ENCODE measurements at places on chromosomes 16 and 17.

GRCh38 chr17:76997981-76998531 is 129.9 kb downstream of the MGAT5B start:
- DNase-seq = peak; percentile 33

GRCh38 chr17:79913451-79913850 is 74.2 kb upstream of the CBX4 start:
- DNase-seq = no peak

DNA sequence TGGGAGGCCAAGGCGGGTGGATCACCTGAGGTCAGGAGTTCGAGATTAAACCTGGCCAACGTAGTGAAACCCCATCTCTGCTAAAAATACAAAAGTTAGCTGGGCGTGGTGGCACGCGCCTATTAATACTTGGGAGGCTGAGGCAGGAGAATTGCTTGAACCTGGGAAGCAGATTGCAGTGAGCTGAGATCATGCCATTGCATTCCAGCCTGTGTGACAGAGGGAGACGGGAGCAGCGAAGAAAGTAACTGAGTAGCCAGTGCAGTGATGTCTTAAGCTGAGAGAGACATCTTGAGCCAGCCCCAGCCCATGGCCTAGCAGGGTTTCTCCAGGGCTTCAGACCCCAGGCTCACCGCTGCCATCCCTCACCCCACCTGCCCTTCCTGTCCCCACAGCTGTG is 9.8 kb upstream of the SMIM5 start:
- peak; percentile 38 for DNase-seq

DNA sequence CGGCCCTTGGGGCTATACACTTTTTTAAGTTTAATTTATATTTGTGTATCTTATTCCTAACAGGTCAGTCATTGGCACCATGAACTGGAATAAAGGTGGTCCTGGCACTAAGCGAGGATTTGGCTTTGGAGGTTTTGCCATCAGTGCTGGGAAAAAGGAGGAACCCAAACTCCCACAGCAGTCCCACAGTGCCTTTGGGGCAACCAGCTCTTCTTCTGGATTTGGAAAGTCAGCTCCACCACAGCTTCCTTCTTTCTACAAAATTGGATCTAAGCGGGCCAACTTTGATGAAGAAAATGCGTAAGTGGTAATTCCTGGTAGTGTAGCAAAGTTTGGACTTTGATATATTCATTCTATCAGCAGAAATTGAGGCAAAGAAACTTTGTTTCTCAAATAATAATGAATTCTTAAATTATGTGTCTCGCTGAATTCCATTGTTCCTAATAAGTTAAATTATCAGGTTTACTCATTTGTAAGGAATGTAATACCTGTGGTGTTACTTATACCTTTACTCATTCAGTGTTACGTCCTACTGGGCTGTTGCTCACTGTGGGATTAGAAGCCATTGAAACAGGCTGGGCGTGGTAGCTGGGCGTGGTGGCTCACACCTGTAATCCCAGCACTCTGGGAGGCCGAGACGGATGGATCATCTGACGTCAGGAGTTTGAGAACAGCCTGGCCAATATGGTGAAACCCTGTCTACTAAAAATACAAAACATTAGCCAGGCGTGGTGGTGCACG is 13.2 kb downstream of the DDX42 start:
- no peak for DNase-seq

GRCh38 chr17:50547736-50548083 is 736 bp downstream of the SPATA20 start:
- DNase-seq = no peak

DNA sequence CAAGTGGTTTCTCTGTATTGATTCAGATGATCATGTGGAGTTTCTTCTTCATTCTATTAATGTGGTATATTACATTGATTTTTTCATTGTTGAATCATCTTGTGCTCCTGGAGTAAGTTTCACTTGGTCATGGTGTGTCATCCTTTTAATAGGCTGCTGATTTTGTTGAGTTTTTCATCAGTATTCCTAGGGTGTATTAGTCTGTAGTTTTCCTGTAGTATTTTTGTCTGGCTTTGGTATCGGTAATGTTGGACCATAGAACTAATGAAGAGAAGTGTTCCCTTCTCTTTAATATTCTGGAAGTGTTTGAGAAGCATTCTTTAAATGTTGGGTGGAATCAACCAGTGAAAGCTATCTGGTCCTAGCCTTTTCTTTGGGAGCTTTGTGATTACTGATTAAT is 99.0 kb downstream of the OMG start:
- peak; percentile 20 for DNase-seq

- DNase-seq = peak; percentile 86
Observed at GRCh38 chr16:31876951-31877828, 3.6 kb downstream of the ZNF267 start.

DNA sequence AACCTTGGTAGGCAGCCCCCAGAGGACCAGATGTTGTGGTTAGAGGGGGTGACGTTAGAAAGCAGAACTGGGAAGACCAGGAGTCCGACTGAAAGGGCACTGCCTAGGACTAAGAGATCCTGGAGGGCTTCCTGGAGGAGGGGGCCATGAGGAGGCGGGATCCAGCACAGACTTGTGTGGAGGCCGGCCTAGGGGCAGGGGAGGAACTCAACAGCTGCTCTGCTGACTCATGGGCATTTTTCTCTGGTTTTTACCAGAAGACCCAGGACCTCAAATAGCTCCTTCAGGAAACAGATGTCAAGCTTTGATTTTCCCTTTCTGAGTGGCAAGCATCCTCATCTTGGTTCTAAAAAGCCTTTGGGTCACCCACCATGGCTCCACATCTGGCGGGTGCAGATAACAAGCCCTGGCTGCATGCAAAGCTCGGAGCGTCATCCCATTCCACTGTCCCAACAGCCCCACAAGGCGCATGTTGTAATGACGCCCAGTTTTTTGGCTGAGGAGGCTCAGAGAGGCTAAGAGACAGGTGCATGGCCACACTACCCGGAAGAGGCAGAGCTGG is 29.0 kb downstream of the IL21R start:
- DNase-seq = no peak

- no peak for DNase-seq
Observed at GRCh38 chr17:29420128-29420527, 30.0 kb downstream of the TAOK1 start.

- DNase-seq = no peak
Observed at GRCh38 chr16:8880839-8881510, 1.2 kb upstream of the LITAFD start.

DNA sequence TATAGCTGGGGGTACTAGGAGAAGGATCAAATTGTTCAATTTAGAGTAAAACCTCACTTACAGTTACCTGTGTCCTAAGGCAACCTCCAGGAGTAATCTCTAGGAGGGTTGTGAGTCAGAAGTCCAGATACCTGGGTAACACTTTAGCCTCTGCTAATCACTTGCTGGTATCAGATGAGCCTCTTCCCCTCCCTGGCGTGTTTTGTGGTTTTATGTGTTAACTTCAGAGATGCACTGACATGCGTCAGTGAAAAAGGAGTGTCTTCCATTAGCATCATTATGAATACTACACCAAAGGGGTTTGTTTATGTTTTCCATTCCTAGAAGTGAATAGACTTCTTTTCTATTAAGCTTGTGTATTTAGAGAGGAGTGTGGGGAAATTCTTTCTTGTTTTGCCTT is 208.2 kb downstream of the FTO start:
- DNase-seq = no peak

GRCh38 chr16:88769617-88770460 is 15.2 kb downstream of the PIEZO1 start:
- DNase-seq = no peak

- no peak for DNase-seq
Observed at GRCh38 chr17:62085511-62086408, 20.7 kb upstream of the MED13 start.

DNA sequence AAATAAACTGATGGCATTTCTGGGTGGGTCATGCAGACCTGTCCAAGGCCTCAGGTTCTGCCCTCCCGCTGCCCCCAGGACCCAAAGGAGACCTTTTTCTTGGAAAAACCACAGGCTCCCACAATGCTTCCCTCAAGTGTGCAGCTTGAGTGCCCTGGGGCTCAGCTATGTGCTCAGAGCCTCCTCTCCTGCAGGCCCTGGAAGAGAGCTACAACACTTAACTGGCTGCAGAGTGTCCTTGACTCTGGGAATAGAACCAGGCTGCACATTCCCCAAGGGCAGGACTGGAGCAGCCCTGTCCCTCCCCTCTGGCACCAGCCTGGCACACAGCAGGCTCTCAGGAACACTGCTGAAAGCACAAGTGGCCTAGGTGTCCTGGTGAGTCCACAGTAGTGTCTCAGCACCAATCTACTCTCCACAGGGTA is 4.8 kb upstream of the SREBF1 start:
- DNase-seq = no peak

GRCh38 chr16:48123104-48123788 is 32.5 kb downstream of the ABCC12 start:
- peak; percentile 100 for DNase-seq

GRCh38 chr16:82396509-82396908 is 226.5 kb upstream of the MPHOSPH6 start:
- DNase-seq = no peak

DNA sequence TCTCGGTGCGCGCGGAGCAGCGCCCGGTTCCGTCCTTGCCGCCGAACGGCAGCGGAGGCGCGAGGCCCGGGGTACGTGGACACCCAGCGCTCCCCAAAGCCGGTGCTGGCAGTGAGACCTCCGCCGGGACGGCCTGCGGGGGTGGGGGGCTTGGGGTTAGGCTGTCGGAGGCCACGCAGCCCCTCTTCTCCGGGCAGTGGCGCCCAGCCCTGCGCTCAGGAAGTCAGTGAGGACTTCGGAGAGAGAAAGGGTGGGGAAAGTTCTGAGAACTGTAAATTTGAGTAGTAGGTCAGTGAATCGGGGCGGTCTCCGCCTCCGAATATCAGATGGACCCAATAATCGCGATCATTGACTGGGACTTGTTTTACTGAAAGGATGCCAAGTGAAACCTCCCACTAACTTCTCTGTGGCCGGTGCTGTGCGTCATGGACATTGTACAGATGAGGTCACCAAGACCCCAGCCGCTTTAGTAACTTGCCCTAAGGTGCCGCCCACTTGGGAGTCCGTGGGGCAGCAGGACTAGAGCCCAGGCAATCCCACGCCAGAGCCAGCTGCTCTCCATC is 468 bp downstream of the IL4R start:
- DNase-seq = peak; percentile 89

DNA sequence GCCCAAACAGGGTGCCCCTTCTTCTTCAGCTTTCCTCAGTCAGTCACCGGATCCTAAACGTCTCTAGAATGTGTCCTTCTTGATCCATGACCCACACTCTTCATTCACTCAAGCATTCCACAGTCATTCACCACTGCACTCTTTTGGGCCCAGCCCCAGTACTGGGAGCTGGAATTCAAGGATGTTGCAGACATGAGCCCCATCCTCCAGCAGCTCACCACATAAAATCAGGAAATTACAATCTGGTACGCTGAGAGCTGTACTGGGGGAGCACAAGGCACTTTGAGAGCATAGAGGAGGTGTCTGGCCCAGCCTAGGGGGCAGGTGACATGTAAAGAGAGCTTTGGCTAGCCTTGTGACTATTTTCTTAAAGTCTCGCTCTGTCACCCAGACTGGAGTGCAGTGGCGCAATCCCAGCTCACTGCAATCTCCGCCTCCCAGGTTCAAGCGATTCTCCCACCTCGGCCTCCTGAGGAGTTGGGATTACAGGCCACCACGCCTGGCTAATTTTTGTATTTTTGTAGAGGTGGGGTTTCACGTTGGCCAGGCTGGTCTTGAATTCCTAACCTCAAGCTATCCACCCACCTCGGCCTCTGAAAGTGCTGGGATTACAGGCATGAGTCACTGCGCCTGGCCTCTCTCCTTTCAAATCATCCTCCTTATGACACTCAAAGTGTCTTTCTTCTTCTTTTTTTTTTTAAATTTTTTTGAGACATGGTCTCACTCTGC is 18.7 kb downstream of the CES4A start:
- DNase-seq = no peak

- peak; percentile 19 for DNase-seq
Observed at GRCh38 chr16:23557779-23558702, 514 bp downstream of the UBFD1 start.

GRCh38 chr17:6488008-6488539 is 43.8 kb downstream of the PIMREG start:
- no peak for DNase-seq

DNA sequence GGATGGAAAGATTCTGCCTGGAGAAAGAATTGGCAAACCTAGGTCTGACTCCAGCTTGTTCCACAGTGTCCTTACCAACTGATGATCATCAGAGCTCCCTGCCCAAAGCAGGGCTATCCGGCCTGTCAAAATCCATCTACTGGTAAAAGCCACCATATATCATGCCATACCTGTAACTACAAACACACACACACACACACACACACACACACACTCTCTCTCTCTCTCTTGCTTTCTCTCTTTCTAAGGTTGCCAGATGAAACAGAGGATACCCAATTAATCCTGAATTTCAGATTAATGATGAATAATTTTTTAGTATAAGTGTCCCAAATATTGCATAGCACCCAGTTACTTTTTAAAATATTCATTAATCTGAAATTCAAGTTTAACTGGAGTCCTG is 1.5 kb upstream of the MMP28 start:
- DNase-seq = no peak

DNA sequence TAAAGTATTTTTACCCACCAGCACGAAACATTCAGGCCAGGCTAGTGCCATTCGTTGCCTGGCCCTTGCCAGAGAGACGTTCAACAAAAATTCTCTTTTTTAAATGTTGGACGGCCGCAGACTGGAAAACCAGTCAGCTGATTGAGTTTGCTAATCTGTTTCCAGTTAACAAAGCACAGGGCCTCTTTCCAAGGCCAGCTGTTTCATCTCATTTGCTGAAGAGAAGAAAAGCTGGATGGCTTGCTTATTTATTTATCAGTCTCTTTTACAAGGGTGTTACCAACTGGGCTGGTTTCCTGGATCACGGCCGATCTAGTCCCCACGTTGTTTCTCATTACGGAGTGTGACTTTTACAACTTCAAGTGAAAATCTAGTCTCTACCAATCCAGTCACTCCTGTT is 418.7 kb upstream of the DYNLRB2 start:
- peak; percentile 25 for DNase-seq

DNA sequence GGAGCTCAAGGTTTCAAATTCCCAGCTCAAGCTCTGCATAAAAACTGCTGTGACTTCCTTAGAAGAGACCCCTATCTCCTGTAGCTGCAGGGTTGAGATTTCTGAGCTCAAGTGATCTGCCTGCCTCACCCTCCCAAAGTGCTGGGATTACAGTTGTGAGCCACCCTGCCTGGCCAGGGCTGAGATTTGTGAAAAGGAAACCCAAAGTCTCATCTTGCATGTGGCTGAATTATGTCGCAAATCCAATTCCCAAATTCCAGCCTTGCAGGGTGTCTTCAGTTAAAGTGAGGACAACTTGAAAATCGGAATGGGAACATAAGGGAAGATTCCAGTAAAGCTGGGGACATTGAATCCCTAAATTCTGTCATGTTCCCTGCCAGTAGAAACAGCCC is 14.2 kb upstream of the CETP start:
- DNase-seq = no peak

DNA sequence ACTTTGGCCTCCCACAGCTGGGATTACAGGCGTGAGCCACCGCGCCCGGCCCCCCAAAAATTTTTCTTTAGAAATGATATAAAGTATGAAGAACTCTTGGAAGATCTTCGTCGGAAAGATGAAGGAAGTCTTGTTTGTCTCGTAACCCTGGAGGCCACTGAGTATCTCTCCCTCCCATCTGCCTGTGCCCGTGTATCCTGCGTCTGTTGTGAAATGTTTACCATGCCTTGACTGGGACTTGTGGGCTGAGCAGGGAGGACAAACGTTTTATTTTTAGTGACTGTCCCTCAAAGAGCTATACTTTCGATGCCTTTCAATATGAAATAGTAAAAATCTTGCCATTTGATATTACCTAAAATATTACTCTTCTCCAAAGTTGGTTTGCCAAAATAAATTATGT is 121.2 kb downstream of the RPTOR start:
- DNase-seq = no peak

- DNase-seq = no peak
Observed at GRCh38 chr16:89359264-89360147, 130.9 kb downstream of the ANKRD11 start.

- no peak for DNase-seq
Observed at GRCh38 chr17:67110619-67111018, 66.3 kb downstream of the CACNG1 start.
